Thoracic aorta (tissue), 2 donors: ENCODE measurements at places on chromosomes 6 and 20. TPM values are rescaled to one million over a fixed set of nuclear protein-coding genes. Genes with fewer than 3 reads are reported as not detected.

DNA sequence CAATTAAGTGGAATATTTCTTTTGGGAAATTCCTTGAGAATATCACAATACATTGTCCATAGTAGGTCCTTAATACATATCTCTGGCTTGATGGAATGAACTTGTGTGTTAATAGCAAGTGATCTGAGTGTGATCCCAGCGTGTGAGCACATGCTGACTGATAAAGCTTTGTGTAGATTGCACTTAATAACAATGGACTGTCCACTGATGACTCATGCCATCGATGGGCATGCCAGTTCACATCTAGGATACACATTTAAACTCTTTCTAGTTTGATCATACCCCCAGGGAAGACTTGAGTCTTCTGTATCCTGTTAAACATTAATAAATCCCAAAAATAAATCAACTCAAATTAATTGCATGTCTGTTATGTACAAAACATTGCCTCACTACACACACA, 454.3 kb upstream of the SPTLC3 start:
- no peak overlapping the region for H3K27ac ChIP-seq
- no peak for DNase-seq
- no peak overlapping the region for H3K4me3 ChIP-seq
- H3K27me3 ChIP-seq, result no peaks in the 10 kb centered on the region
- H3K36me3 ChIP-seq, result no peaks in the 10 kb centered on the region

DNA sequence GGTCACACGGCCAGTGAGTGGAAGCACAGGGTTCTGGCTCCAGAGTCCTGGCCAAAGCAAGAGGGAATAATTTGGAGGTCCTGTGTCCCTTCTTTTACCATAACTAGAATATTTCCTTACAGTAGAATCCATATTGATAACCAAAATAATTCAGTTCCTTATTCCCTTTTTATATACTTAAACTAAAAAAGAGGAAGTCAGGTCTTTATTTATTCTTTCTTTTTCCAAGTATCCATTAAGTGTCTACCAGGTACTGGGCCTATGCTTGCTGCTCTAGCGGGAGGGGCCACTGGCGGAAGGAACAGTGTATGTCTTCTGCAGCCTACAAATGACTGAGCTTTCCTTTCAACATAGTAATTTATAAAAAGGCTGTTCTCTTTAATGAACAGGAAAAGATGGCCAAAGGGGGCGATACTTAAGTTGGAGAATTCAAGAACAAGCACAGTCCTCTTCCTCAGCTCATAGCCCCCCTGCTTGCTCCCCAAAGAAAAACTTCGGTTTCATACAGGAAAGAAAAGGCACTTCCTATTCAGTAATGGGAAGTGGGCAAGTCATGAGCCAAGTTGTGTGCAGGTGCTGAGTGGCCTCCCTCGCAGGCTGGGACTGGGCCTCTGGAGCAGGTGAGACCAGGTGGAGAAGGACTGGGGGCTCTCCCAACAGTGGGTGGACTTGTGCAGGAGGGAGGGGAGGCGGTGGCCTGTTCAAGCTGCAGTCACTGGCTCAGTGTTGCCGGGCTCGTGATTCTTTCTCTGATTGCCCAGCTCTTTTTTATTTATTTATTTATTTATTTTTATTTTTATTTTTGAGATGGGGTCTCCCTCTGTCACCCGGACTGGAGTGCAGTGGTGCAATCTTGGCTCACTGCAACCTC, 110.9 kb downstream of the ARMC2 start:
- DNase-seq, result no peak
- H3K4me1 ChIP-seq, result no peaks in the 10 kb centered on the region
- H3K4me3 ChIP-seq, result no peak overlapping the region
- no peaks in the 10 kb centered on the region for H3K27me3 ChIP-seq
- H3K36me3 ChIP-seq, result no peaks in the 10 kb centered on the region
- no peak overlapping the region for H3K27ac ChIP-seq

- no peak for DNase-seq
- no peaks in the 10 kb centered on the region for H3K36me3 ChIP-seq
- H3K4me1 ChIP-seq, result no peaks in the 10 kb centered on the region
- H3K27me3 ChIP-seq, result no peaks in the 10 kb centered on the region
Observed at GRCh38 chr6:13947611-13948178, 22.9 kb downstream of the RNF182 start.

- no peaks in the 10 kb centered on the region for H3K27me3 ChIP-seq
- no peak overlapping the region for H3K27ac ChIP-seq
- DNase-seq, result no peak
- no peak overlapping the region for H3K4me3 ChIP-seq
Observed at GRCh38 chr20:59692139-59692538, 87.8 kb downstream of the PHACTR3 start.

The DSTN gene
- 1,977 TPM for total RNA-seq

DNA sequence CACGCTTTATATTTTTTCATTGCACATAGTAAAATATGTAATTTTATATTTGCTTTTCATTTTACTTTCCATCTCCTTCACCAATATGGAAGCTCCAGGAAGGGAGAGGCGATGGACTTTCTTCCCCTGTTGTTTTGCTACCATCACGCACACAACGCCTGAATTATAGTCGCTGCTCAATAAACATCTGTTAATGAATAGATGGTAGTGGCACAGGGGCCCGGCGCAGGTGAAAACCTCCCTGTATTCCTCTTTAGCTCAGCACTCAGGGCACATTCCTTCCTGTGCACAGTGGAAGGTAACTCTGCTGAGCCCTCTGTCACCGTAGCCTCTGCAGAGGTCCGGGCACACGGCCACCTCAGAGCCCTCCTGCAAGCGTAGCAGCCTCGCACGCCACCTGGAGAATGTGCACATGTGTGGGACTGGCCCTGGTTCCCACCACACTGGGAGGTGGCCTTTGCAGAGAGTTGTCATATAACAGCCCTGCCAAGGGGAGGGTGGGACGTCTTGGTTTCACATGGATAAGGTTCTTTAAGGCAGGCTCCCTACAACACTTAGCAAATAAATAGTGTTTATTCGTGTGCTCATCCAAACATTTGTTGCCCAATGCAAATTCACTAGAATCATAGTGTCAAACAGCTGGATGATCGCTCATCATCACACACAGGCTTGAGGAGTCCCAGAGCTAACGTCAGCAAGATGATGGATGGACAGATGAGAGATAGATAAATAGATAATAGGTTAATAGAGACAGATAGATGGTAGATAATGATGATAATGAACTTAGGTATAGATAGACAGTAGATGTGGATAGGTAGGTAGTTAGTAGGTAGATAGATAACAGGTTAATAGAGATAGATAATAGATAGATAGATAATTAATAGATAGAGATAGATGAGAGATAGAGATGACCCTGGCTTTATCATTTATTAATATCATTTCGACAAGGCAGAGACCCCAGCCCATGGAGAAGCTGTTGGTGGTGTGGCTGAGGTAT, 32.3 kb upstream of the AFDN start:
- no peak overlapping the region for H3K27ac ChIP-seq
- H3K4me3 ChIP-seq, result no peak overlapping the region

The SEL1L2 gene
- not detected for total RNA-seq

The FAM83C gene
- total RNA-seq, result not detected

- DNase-seq, result no peak
- no peaks in the 10 kb centered on the region for H3K27me3 ChIP-seq
- H3K4me3 ChIP-seq, result no peak overlapping the region
- H3K27ac ChIP-seq, result no peak overlapping the region
- no peaks in the 10 kb centered on the region for H3K4me1 ChIP-seq
- peaks cover 6% of the 10 kb centered on the region for H3K36me3 ChIP-seq
Observed at GRCh38 chr6:13581700-13582229, 7.4 kb downstream of the SIRT5 start.

GRCh38 chr20:41467690-41468089, 101.1 kb upstream of the EMILIN3 start:
- no peak overlapping the region for H3K4me3 ChIP-seq
- no peaks in the 10 kb centered on the region for H3K27me3 ChIP-seq
- H3K4me1 ChIP-seq, result no peaks in the 10 kb centered on the region
- peaks cover 41% of the 10 kb centered on the region for H3K36me3 ChIP-seq
- no peak overlapping the region for H3K27ac ChIP-seq
- DNase-seq, result no peak

- H3K27me3 ChIP-seq, result no peaks in the 10 kb centered on the region
- DNase-seq, result no peak
- no peak overlapping the region for H3K27ac ChIP-seq
- H3K4me1 ChIP-seq, result no peaks in the 10 kb centered on the region
- H3K4me3 ChIP-seq, result no peak overlapping the region
Observed at GRCh38 chr6:128079021-128079420, 178.2 kb upstream of the THEMIS start.

DNA sequence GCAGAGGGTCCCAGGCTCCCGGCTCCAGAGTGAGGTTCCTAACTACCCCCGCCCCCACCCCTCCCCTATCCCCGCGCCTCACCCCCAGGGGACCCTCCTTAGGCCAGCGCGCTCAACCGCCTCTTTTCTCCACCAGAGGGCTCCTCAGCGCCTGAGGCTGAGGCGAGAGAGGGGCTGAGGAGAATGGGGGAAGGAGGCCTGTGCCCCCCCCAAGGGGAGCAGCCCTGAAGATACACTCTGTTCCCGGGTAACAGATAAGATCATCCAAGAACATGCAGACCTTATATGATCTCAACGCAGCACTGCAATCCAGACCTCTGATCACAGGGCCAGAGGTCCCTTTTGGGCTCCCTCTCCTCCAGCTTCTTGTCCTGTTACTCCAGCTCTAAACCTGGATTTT, 43.3 kb upstream of the MRPS10 start:
- no peak overlapping the region for H3K4me3 ChIP-seq
- no peaks in the 10 kb centered on the region for H3K27me3 ChIP-seq
- no peaks in the 10 kb centered on the region for H3K36me3 ChIP-seq
- DNase-seq, result no peak
- H3K4me1 ChIP-seq, result no peaks in the 10 kb centered on the region

DNA sequence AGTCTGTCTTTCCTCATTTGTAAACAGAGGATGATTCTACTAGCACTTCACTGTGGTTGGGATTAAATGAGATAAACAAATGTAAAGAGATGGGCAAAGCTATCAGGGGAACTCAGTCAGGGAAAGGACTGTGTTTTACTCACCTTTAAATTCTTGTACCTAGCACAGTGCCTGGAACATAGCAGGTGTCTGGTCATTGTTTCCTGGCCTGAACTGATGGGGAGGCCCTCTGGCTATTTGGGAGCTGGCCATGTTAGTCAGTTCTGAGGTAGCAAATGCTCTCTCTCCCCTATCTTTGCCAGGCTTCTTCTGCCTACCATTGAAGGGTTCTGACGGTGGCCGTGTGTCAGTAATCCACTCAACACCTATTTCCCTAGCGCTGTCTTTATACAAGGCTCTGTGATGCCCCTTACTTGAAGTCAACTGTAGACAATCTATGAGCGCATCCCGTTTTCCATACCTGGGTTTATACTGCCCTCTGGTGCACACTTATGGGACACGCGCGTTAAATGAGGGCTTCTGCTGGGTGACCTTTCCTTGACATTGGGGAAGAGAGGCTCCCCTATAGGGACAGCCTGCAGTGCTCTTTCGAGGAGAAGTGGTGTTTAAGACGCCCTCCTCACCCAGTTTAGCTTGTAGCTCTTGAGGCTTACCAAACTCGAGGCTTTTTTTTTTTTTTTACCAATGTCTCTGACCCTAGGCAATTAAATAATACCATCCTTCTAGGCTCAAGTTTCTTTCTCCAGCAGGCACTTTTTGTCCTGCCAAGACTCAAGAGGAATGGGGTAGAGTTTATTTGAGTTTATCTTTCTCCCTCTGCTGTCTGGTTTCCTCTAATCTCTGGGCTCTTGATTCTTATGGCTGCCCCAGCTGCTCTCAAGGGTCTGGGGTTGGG, 4.0 kb upstream of the SPATS1 start:
- no peak overlapping the region for H3K27ac ChIP-seq
- H3K4me3 ChIP-seq, result no peak overlapping the region
- peaks cover 9% of the 10 kb centered on the region for H3K27me3 ChIP-seq

The CTAGE9 gene
- total RNA-seq, result not detected

The OLIG3 gene
- total RNA-seq, result not detected

- H3K4me3 ChIP-seq, result peak overlapping the region; percentile 76
- H3K36me3 ChIP-seq, result no peaks in the 10 kb centered on the region
- H3K4me1 ChIP-seq, result peaks cover 18% of the 10 kb centered on the region
Observed at GRCh38 chr6:6723921-6724538, 135.5 kb downstream of the LY86 start.

DNA sequence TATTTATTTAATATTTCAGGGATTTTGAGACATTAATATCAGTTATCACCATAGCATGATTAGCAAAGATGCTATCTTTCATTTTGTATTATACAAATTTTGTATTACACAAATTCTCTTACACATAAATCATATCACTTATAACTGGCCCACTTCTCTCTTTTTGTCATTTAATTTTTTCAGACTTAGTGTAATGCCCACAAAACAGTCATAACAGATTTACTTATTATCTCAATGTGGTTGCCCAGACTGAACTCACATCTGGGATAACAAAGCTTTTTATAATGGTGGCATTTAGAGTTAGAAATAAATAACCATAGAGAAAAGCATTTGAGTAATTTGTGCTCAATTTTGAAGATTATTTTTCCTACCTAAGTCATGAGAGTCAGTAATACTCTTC, 148.3 kb downstream of the TFAP2B start:
- no peak for DNase-seq
- H3K4me1 ChIP-seq, result no peaks in the 10 kb centered on the region
- no peak overlapping the region for H3K27ac ChIP-seq
- H3K27me3 ChIP-seq, result no peaks in the 10 kb centered on the region

- no peaks in the 10 kb centered on the region for H3K36me3 ChIP-seq
- no peak overlapping the region for H3K27ac ChIP-seq
- no peaks in the 10 kb centered on the region for H3K27me3 ChIP-seq
- DNase-seq, result no peak
Observed at GRCh38 chr6:1250489-1251197, 61.3 kb upstream of the FOXQ1 start.

GRCh38 chr6:131068165-131068564, 5.1 kb upstream of the EPB41L2 start:
- no peaks in the 10 kb centered on the region for H3K36me3 ChIP-seq
- H3K4me3 ChIP-seq, result no peak overlapping the region
- DNase-seq, result no peak
- H3K4me1 ChIP-seq, result peaks cover 4% of the 10 kb centered on the region

- no peaks in the 10 kb centered on the region for H3K27me3 ChIP-seq
- no peaks in the 10 kb centered on the region for H3K4me1 ChIP-seq
- no peak for DNase-seq
- no peaks in the 10 kb centered on the region for H3K36me3 ChIP-seq
- H3K4me3 ChIP-seq, result no peak overlapping the region
- no peak overlapping the region for H3K27ac ChIP-seq
Observed at GRCh38 chr6:138278326-138278725, 60.0 kb upstream of the PBOV1 start.

The COL11A2 gene
- total RNA-seq, result 3.4 TPM

GRCh38 chr20:22020201-22020600, 314.7 kb downstream of the PAX1 start:
- H3K4me3 ChIP-seq, result no peak overlapping the region
- H3K27me3 ChIP-seq, result no peaks in the 10 kb centered on the region
- no peaks in the 10 kb centered on the region for H3K36me3 ChIP-seq
- H3K27ac ChIP-seq, result no peak overlapping the region
- H3K4me1 ChIP-seq, result no peaks in the 10 kb centered on the region

The TCF19 gene
- total RNA-seq, result 15.7 TPM

The METTL24 gene
- total RNA-seq, result 27.6 TPM

DNA sequence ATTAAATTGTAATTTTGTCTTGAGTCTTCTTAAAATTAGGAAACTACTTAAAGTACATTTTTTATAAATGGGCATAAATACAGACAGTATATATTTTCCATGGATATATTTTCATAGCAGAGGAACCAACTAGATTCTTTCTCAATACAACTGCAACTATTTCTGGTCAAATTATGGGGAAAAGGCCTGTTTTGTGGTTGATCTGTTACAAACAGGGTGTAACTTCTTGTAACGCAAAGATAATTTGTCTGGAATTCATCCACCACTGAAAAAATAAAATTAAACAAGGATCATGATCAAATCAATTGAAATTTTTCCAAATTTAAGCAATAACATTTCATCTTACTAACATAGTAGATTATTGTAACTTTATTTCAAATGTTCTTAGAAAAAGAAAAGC, 67.2 kb upstream of the RNF146 start:
- no peak overlapping the region for H3K27ac ChIP-seq
- H3K27me3 ChIP-seq, result no peaks in the 10 kb centered on the region
- H3K4me1 ChIP-seq, result no peaks in the 10 kb centered on the region
- H3K36me3 ChIP-seq, result no peaks in the 10 kb centered on the region

The LTV1 gene
- 18.3 TPM for total RNA-seq

The AGER gene
- 3.8 TPM for total RNA-seq
